NCI-H774 (cell line): ENCODE measurements at places on chromosomes 2 and 18.

DNA sequence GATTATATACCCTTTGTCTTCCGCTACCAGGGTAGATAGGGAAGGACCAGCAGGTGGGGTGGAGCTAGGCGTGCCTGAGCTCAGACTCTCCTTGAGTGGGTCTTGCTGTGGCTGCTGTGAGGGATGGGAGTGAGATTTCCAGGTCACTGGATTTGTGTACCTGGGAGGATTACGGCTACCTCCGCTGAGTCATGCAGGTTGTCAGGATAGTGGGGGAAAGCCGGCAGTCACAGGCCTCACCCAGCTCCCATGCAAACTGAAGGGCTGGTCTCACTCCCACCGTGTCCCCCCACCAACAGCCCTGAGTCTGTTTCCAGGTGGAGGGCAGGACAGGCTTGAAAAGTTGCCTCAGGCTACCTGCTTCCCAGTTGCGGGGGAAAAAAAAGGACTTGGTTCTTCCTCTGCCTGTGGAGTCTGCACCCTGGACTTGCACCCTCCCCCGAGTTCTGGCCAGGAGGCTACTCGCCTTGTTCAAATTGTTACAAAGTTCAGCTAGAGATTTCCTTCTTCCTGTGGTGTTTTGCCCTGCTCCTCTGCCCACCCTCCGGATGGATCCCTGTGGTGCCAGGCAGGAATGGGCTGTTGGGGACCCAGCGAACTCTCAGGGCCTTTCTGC lies 268.3 kb downstream of the VAPA start:
- no peak for DNase-seq

- no peak for DNase-seq
Observed at GRCh38 chr2:45595721-45596435, 15.2 kb downstream of the SRBD1 start.

DNA sequence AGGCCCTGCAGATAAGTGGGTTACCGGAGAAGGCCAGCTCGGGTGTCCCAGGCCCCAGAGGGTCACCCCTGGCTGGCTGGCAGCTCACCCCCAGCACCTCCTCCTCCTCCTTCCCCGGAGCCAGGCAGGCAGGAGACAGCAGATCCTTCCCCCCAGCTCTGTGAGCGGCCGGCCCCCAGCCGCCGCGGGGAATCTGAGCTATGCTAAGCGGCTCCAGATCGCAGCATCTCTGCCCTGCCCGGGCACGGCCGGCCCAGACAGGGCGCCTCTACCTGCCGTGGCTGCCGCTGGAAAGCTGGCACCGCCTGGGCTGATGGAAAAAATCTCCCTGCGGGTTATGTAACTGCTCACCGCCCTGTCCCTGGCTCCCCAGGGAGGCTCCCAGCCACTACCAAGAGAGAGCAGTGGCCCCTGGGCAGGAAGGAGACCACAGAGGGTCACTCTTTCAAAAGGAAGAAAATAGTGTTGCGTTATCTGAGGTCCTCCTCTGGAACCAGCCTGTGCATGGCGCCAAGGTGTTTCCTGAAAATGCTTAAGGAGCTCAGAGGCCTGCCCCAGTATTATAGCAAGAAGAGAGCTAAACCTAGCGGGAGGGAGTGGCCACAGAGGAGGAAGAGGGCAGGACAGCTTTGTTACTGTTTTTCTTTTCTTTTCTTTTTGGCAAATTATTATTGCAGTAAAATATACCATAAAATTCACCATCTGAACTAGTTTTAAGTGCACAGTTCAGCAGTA lies 179.0 kb downstream of the SMAD7 start:
- DNase-seq: no peak

DNA sequence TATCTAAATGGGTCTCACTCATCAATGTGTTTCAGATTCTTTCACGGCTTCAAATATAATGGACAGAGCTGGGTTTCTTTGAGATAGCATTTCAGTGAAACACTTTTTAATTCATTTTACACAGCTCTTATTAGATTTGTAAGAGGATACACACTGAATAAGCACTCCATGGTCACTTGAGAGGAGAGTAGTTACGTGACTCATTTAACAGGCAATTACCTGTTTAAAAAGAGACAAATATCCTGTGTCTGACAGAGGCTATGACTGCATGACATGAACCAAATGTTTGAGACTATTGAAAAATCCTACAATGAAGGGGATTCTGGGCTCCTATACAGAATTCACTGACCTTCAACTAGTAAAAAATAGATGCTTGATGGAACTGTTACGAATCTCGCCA lies 786.9 kb downstream of the EPHA4 start:
- peak; percentile 77 for DNase-seq

DNA sequence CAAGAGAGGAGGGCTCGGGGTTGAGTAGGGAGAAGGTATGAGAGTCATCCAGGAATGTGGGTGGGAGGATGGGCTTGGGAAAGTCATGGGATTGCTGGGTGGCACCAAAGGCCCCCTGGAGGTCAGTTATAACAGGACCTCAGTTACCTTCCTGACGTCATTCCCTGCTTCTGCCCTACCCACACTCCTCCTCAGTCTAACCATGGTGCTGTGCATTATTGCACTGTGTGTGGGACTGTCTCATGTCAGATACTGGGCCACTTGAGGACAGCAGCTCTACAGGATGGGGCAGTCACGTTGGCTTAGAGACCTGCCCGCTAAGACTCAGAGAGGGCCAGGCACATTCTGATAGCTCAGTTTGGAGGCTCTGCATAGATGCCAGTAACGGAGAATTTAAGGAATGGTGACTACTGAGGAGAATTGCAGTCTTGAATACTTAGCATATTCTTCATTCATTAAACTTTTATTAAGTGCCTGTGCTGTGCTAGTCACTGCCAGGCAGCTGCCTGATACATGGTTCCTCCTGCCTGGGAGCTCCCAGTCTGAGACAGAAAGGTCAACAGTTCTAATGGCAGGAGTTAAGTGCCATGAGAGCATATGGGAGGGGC lies 90.5 kb downstream of the LAMA3 start:
- no peak for DNase-seq

DNA sequence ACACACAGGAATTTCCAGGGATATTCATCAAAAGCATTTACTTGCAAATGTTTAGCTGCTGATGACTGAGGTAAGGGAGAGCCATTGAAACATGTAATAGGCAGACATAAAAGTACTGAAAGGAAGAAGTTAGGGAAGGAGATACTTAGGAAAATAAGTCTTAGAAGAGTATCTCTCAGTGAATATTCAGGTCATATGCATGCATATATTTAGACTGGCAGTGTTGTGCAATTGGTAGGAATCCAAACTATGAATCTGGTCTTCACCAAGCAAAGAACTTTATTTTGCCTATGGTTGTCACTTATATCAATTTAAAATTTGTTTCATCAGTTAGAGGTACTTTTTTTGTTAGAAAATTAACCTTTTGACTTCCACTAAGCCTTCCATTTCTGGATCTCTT lies 1490.7 kb downstream of the SUCLG1 start:
- no peak for DNase-seq

- no peak for DNase-seq
Observed at GRCh38 chr18:51941999-51942398, 398.0 kb upstream of the DCC start.

DNA sequence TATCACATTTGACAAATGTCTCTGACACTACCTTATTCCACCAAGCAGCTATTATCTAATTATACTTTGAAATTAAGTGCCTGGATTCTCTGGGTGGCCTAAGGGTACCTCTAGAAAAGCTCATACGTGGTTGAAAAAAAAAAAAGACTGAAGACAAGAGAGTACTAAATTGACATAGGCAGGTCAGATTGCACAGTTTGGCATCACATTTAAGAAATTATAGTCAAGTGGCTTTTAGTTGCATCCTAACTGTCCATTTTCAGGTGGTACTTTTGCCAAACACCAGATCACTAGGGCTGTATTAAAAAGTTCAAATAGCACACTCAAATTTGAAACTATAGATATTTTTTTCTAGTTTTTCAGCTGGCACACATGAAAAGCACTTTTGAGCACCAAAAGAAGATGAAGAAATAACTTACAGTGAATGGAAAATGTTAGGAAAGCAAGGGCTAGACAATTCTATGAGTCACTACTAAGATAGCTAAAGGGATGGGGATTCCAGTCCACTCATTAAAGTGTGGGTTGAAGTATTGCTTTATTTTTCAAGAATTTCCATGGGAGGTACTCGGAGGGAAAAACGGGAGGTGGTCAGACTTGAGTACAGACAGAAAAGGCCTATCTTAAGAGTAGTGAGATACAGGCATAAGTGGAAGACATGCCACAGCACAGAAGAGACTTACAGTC lies 106.5 kb upstream of the COL5A2 start:
- DNase-seq: no peak

DNA sequence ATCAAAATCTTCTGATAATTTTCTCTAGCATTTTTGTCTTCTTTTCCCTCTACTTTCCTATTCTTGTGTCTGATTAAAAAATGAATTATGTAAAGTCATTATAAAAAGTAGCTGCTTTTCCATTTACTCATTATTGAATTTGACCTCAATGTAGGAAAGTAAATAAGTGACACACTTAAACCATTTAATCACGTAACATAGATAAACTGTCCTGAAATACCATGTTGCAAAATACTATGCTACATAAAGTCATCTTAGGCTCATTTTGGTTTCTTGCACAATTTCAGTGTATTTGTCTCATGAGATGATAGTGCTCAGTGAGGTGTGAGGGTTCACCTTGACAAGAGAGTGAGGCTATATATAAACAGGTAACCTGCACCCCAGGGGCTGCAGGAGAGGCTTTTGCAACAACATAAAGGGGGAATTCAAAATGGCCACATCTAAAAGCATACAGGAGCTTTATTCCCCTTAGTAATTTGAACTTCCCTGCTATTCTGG lies 502.7 kb downstream of the RNF144A start:
- DNase-seq: no peak

- DNase-seq: no peak
Observed at GRCh38 chr2:100954044-100954420, 48.1 kb upstream of the RPL31 start.

DNA sequence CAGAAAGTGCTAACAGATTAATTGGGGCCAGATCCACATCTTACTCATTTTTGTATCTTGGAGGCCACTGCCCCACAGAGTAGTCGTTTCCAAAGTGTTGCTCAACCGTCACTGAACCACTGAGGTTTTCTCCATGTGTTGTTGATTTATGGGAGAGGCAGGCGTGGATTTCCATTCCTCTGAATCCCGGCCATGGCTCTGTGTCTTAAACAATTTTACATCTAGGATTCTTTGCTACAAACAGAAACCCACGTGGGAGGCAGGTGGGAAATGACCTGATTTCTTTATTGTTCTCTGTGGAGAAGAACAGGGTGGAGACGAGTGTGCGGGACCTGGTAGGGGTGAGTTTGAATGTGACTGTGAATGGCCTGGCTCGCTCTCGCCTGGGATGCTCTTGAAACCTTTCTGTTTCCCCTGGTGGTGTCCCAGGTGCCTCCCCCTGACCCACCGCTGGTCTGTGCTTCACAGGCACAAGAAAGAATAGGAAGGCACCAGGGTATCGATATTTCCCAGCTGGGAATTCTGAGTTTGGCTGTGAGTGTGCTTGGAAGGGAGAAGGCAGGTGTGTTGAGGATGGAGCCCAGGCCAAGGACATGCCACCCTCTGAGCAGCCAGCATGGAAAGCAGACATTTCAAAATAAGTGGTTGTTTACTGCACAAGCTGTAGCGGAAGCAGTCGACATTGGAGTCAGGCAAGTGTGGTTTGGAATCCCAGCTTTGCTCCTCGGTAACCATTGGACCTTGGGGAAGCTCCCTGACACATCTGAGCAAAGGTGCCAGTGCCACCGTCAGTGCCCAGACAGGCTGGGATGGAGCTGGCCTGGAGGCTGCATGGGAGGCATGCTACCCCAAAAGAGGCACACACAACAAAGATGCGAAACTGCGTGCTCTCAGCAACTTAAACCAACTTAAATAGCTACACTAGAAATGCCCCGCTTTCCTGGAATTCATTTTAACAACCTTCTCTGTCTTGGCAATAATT lies 50.0 kb downstream of the LPIN1 start:
- no peak for DNase-seq

- no peak for DNase-seq
Observed at GRCh38 chr18:59159265-59159664, 19.6 kb downstream of the SEC11C start.

GRCh38 chr18:39786477-39786876 lies 2168.6 kb upstream of the PIK3C3 start:
- DNase-seq: no peak

DNA sequence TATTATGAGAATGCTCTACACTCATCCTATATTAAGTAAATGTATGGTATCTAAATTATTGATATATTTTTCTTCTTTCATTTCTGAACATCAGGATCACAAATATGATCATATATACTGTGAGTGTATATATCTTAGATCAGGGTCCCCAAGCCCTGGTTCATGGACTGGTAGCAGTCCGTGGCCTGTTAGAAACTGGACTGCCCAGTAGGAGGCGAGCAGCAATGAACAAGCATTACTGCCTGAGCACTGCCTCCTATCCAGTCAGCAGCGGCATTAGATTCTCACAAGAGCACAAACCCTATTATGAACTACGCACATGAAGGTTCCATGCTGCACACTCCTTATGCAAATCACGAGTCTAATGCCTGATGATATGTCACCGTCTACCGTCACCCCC lies 1247.1 kb upstream of the NXPH2 start:
- DNase-seq: no peak

DNA sequence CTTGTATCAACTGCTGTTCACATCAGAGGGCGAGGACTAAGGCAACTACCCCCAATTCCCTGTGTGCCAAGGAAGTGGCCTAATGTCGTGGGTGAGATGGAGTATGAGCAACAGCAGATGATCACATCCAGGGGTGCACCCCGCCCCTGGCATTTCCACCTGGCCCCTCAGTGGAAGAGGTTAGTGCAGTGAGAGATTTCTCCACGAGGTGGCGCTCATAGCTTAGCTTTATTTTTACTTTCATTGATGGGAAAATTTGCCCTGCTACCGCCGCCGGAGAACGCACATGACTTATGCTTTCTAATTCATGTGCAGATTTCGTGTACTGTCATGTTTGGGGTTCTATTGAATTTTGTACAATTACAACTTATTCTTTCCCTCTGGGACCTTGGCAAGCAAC lies 470.6 kb upstream of the MEX3C start:
- peak; percentile 35 for DNase-seq

DNA sequence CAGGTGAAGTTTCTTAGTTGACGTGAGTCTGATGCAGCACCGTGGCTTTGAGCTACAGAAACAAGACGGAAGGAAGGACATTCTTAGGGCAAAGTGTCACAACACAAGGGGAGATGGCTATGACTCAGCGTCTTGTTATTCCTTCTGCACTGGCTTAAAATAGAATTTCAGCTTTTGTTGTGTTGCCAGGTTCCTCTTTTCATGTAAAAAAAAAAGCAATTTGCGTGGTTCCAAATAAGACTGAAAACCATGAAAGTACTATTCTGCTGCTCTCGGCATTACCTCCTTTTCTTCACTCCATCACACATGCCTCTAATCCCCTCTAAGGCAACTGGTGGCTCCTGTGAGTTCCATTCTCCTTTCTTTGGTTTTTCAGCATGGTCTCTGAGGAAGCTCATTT lies 150.1 kb downstream of the ANTXR1 start:
- no peak for DNase-seq

GRCh38 chr18:21341141-21341540 lies 99.1 kb downstream of the GREB1L start:
- DNase-seq: no peak

- no peak for DNase-seq
Observed at GRCh38 chr18:53943326-53943860, 281.1 kb downstream of the MBD2 start.
